ENCODE measurements at places on chromosomes 6 and 20.

GRCh38 chr6:8743170-8743745 is 307.9 kb upstream of the SLC35B3 start:
- no peak for DNase-seq

GRCh38 chr6:118892355-118892991 is 1.5 kb upstream of the ASF1A start:
- no peak for DNase-seq

- DNase-seq, result no peak
Measured at GRCh38 chr6:14601490-14601889, 483.9 kb downstream of the CD83 start.

GRCh38 chr6:159513914-159514313 is 179.1 kb downstream of the SOD2 start:
- DNase-seq, result no peak

DNA sequence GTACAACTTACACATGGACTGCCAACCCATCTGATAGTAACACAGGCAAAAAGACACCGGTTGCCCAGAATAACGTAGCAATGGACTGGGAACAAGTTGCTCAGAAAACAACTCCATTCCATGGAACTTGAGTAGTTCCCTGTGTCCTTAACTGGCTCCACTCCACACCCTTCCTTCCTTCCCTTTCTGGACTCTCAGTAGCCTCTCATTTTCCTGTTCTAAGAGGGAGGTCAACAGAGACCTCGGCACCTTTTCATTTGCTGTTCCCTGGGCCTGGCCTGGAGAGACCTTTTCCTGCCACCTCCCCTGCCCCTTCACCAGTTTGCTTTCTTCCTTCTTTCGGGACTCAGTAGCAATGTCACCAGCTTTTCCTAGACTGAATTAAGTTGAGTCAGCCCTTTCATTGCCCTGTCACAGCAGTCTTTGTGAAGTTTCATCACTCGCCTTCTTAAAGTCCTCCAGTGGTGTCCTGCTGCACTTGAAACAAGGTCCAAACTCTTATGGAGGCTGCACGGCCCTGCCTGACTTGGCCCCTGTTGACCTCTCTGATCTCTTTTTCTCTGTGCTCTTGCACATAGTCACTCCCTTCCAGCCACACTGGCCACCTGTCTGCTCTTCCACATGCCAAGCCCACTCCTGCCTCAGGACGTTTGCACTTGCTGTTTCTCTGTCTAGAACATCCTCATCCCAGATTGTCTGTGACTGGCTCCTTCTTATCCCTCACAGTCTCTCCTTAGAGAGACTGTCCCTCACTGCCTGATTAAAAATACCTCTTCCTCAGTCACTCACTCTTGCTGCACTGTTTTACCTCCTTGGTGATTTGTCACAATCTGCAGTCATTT is 90.8 kb downstream of the KCNB1 start:
- DNase-seq, result no peak

- no peak for DNase-seq
Measured at GRCh38 chr20:58546416-58546711, 31.2 kb upstream of the APCDD1L start.

DNA sequence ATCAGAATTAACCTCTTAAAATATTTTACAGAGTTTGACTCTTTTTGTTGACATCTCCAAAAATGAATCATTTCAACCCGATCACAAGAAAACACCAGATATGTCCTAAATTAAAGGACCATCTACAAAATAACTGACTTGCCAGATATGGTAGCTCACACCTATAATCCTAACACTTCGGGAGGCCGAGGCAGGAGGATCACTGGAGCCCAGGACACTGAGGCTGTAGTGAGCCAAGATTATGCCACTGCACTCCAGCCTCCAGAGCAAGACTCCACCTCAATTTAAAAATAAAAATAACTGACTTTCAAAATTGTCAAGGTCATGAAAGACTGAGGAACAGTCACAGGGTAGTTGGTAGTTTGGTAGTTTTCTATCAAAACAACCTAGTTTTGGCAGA is 34.9 kb downstream of the DCDC2 start:
- no peak for DNase-seq

GRCh38 chr20:60762386-60762785 is 489.7 kb upstream of the CDH4 start:
- no peak for DNase-seq

DNA sequence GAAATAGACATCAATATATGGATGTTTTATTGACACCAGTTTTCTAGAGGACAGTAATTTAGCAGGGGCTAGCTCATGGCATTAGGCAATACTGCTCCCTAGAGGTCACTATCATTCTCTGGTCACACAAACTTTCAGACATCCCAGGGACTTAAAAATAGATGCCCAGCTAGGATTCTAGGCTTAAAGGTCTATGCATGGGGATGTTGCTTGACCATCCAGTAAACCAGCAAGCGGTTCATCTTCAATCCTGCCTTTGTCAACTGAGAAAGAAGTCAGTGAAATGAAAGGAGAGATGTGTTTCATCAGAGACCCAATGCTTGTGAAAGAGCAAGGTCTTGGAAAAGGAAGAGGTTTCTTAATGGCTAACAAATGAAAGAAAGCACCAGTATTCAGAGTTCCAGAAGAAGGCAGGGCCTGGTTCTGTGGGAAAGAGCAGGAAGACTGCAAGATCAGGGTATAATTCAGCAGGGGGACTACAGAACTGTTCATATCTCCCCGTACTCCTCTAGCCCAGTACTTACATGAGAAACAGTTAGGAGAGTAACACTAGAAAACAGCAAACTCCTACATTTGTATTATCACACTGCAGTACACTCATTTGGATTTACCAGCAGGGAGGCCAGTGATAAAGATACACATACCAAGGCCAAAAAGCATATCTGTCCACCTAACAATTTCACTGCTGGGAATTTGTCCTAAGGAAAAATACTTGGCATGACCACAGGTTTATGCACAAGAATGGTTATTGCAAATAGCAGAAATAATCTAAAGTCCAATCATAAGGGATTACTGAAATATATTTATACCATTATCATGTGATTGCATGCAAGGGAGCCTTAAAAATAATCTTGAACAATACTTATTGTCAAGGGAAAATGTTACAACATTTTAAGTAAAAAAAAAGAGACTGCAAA is 151.4 kb upstream of the LAMA2 start:
- DNase-seq, result peak; percentile 70

DNA sequence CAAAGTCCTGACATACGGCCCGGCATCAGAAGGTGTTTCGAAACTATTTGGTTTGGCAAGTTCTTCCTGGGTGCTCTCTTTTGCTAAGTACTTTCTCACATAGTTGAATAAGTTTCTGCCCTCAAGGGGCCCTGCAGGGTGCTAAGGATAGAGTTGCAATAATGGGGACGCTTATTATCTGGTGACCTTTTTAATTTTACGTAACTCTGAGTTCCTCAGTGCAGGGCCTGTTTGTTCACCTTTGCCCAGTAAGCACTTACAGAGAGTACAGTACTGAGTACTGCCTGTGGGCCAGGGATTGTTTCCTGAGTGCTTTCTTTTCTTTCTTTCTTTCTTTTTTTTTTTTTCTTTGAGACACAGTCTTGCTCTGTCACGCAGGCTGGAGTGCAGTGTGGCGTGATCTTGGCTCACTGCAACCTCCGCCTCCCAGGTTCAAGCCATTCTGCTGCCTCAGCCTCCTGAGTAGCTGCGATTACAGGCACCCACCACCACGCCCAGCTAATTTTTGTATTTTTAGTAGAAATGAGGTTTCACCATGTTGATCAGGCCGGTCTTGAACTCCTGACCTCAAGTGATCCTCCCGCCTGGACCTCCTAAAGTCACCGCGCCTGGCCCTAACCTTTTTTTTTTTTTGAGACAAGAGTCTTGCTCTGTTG is 4.5 kb upstream of the PXMP4 start:
- DNase-seq, result peak; percentile 18

GRCh38 chr20:25198663-25199383 is 3.3 kb downstream of the ENTPD6 start:
- peak; percentile 53 for DNase-seq

DNA sequence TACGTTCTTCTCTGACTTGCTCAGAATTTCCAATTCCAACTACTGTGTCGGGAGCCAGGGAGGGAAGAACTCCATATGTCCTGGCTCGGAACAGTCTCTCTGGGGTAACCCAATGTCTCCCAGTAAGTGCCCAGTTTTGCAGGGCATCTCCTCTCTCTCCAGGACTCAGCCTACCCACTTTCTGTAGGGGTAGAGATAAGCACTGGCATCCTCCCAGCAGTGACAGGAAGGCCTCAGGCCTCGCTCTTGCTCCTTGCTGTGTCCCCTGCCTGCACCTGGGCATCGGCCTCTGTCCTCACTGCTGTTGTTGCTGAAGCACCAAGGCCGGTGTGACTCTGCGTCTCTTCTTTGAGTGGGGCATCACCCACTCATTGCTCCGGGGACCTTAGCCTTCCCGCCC is 388.9 kb upstream of the JARID2 start:
- DNase-seq, result no peak

- DNase-seq, result peak; percentile 37
Measured at GRCh38 chr20:61896058-61896961, 169.4 kb downstream of the TAF4 start.

DNA sequence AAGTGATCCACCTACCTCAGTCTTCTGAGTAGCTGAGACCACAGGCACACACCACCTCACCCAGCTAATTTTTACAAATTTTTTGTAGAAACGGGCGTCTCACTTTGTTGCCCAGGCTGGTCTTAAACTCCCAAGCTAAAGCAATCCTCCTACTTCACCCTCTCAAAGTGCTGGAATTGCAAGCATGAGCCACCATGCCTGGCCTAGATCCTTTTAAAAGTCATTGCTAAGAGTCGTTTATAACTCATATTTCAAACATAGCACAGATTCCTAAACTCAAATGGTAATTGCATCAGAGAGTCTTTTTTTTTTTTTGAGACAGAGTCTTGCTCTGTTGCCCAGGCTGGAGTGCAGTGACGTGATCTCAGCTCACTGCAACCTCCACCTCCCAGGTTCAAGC is 7.7 kb upstream of the SAMHD1 start:
- DNase-seq, result no peak

DNA sequence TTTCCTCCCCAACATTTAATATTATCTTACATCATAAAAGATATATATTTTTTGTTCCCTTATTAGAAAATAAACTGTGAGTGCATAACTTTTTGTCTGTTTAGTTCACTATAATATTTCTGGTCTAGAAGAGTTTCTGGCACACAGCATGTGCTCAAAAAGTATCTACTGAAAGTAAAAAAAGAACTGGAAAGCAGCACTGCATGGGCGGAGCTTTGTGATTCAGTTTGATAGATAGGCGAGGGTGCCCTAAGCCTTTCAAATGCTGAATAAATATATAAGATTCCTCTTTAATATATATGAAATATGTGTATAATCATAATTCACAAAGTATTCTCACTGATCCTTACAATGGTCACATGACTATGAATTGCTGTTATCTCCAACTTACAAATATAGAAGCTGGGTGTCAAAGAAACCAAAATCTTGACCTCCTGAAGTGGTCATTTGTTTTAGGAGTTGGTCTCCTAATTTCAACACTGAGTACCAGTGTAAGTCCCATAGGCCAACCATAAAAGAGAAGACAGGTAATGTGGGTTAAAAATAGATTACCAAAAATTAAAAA is 50.8 kb downstream of the OR2B2 start:
- DNase-seq, result no peak

DNA sequence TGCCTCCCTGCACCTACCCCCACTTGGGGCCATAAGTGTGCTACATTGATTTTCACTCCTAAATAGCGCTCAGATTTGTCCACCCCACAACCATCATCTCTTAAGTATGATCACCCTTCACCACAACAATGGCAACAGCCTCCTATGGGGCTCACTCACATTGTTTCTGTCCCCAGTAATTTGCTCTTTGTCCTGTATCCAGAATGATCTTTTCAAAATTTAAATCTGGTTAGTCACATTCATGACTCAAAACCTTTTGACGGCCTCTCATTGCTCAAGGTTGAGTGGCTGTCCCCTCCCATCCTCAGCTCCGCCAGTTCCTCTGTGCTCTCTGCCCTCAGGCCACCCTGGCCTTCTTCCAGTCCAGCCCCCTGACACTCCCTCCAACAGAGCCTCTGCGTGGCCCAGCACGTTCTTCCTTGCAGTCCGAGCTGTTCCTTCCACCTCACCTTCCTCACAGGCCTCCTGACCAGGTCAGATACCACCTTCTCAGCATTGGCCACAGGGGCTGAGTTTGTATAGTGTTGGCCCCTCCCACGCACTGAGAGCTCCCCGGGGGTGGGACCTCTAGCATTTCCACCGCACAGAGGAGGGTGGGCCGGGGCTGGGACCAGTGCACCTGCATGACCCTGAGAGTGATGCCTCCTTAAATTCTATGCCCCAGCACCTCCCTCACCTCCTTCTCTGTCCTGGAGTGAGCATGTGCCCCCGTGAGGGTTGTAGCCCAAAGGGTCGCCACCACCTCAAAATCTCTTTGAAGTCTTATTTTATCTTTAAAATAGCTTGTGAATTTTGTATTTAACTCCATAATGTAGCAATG is 2.4 kb upstream of the PPP1R3G start:
- DNase-seq, result peak; percentile 92

DNA sequence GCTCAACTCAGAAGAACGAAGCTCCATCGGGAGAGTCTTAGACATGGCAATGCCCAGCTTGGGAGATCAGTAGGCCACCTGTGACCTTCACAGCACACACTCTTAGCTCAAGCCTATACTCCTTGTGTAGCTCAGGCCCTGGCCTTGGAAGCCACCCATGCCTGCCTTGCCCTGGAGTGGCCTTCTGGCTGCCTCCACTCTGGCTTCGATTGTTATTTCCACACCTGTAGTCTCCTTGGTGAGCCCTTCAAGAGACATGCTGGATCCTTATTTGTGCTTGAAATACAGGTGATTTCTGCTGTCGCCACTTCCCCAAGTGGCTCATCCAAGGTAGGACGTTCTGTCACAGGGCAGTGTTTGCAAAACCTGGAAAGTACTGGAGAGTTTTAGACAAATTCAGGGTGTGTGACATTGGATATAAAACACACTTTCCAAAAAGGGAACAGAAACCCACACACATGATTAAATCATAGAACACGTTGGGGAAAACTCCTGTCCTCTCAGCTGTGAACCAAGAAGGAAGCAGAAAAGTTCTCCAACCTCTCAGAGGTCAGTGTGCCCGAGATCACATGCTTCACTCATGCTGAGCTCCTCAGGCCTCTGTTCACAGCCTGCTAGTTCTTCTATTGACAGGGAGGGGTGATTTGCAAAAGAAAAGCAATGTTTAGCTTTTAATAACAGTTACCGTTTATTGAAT is 391.8 kb downstream of the CDC5L start:
- no peak for DNase-seq

DNA sequence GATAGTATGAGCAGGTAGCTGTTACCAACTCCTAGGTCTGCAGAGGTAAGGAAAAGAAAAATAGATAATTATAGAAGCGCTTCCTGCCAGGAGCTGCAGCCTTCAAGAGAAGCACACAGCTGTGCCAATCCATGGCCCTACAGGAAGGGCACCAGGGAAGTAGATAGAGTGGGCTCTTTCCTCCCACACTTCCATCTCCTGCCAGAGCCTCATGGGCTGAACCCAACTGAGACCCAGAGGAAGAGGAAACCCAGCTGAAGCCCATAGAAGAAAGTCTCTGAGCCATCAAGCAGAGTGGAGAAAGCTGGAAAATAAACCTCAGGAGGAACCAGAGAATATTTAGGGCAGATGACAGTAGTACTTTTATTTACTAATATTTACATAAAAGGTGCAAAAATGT is 146.7 kb upstream of the ATXN1 start:
- DNase-seq, result no peak

GRCh38 chr20:11924923-11925322 is 7.2 kb downstream of the BTBD3 start:
- DNase-seq, result no peak

- DNase-seq, result no peak
Measured at GRCh38 chr20:47606414-47606982, 104.8 kb downstream of the NCOA3 start.
